ENCODE measurements at places on chromosomes 2 and 18. TPM values are rescaled to one million over a fixed set of nuclear protein-coding genes. Genes with fewer than 3 reads are reported as not detected.

GRCh38 chr18:12460874-12461273, 53.1 kb downstream of the PRELID3A start:
- peak; percentile 48 for DNase-seq

DNA sequence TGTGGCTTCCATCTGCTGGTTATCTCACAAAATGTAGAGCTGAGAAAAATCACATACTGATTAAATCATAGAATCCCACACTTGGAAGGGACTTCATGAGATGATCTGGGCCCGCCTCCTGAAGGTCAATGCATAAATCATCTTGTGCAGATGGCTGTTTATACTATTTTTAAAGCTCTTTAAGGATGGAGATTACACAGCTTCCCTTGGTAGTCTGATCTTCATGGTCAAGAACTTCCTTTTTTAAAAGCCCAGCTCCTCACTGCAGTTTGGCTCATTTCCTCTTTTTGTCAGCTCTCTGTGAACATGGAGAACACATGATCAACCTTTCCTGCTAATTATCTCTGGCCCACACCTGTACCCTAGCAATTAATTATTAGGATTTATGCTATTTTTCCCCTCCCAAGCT, 25.9 kb downstream of the GCG start:
- no peak for DNase-seq

DNA sequence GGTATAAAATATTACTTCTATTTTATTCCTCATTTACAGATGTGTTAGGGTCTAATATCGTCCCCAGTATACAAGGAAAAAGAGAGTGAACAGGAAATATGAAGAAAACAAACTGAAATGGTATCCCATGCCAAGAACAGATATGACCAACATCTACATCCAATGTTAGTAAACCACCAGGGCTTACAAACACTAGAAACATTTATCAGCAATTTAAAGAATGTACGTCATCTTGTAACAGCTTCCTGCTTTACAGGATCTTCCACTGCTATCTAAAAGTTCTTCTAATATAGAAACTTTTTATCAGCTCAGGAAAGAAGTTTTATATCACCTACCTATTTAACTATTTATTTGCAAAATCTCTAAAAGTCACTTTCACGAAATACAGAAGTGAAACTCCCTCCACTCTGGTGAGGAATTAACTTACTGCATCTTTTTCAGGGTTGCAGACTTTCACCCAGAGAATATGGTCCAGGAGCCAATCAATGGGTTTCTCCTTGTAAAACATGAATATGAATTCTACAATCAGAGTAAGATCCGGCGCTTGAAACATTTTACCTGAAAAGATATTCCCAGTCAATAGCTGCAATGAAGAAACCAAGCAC, 35.2 kb downstream of the UNC50 start:
- DNase-seq = no peak

Gene IRS1
- 25.3 TPM for total RNA-seq

Gene REG3G
- total RNA-seq = 0.53 TPM

Gene CCDC121
- 1.2 TPM for total RNA-seq

Gene CGREF1
- total RNA-seq = 5.5 TPM

Gene SERPINB4
- not detected for total RNA-seq

Gene MC5R
- not detected for total RNA-seq

Measured in left lobe of liver (tissue), 2 donors.